Fibroblast of villous mesenchyme (primary cell): ENCODE measurements at places on chromosomes 3 and 15. TPM values are rescaled to one million over a fixed set of nuclear protein-coding genes. Genes with fewer than 3 reads are reported as not detected.
A peak's percentile ranks its signal among the peaks of the same experiment; 100 is the strongest.

Gene KBTBD12
- total RNA-seq, result not detected in 2 replicates

DNA sequence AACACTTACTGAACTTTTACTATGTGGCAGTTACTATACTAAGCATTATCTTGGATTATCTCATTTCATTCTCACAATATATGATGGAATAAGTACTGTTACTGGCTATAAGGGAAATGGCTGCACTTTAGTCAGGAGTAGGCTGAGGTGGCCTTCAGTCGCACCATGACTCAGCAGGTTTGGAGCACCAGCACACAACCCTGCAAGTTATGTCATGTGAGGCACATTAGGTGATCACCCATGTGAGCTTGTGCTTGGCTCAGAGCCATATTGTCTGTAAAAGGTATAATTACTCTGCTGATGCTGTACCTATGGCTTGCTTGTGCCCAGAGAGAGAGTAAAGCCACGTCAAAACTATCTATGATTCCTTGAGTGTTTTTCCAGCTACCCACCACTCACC, 54.1 kb upstream of the TIPARP start:
- DNase-seq, result no peak

GRCh38 chr15:90386221-90386620, 1.8 kb upstream of the IQGAP1 start:
- no peak for DNase-seq

Gene ACOX2
- total RNA-seq, result 12.1 and 13.9 TPM in 2 replicates

- DNase-seq, result no peak
These were observed 11.1 kb upstream of the TSPAN3 start for GRCh38 chr15:77081971-77082370.

Gene C3orf85
- not detected in 2 replicates for total RNA-seq

Gene CDCP1
- total RNA-seq, result 10.4 and 20.6 TPM in 2 replicates

DNA sequence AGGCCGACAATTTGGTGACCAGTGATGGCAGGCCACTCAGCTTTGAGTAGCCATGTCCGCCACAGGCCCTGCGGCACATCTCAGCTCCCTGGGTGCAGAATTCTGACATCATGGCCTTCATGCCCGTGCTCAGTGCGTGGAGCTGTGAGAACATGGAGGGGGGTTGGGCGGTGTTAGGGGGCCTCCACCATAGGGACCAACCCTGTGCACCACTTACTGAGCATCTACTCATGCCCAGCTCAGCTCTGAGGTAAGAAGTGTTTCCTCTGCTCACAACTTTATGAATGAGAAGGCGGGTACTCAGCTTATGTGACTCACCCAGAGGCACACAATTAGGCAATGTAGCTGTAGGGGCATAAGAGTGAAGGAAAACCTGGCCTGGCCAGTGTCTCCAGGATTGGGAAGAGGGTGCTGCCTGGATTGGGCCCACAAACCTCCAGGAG, 10.5 kb downstream of the ACOX2 start:
- DNase-seq, result peak; percentile 89

DNA sequence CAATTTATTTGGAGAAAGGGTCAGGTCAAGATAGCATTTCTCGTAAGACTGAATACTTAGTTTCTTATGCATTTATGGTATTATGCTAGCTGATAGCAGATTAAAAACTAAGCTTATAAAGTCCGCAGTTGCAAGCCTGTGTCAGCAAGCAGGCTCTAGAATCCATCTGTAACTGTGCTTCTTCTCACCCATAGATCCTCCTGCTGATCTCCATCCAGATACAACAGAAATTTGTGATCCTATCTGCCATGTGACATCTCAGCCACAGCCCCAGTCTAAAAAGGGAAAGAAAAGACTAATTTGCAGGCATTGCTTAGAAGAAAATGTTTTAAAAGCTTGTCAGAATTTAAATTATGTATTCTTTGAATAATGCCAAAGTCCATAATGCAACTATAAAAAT, 265.4 kb upstream of the CCDC54 start:
- DNase-seq, result no peak

DNA sequence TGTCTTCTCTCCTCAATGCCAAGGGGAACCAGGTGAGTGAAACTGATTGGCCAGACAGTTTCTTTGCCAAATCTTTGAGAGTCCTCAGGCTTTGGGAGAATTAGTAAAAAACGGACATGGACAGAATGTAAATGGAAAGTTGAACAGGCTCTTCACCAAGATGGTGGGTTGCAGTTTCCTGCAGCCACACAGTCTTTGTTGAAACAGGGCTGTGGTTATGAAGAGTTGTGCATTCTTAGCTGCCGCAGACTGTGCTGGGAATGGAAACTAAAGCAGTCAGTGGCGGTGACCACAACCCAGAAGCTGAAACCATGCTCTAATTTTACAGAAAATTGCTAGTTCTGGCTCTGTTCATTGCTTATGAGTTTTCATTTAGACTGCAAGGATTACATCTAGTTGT, 42.1 kb upstream of the TASOR start:
- no peak for DNase-seq

GRCh38 chr3:48614044-48614443, 4.6 kb upstream of the UQCRC1 start:
- peak; percentile 92 for DNase-seq

- peak; percentile 67 for DNase-seq
These were observed 794.8 kb downstream of the MCTP2 start for GRCh38 chr15:95025924-95026728.

GRCh38 chr3:195207731-195208130, 63.2 kb downstream of the XXYLT1 start:
- DNase-seq, result no peak

DNA sequence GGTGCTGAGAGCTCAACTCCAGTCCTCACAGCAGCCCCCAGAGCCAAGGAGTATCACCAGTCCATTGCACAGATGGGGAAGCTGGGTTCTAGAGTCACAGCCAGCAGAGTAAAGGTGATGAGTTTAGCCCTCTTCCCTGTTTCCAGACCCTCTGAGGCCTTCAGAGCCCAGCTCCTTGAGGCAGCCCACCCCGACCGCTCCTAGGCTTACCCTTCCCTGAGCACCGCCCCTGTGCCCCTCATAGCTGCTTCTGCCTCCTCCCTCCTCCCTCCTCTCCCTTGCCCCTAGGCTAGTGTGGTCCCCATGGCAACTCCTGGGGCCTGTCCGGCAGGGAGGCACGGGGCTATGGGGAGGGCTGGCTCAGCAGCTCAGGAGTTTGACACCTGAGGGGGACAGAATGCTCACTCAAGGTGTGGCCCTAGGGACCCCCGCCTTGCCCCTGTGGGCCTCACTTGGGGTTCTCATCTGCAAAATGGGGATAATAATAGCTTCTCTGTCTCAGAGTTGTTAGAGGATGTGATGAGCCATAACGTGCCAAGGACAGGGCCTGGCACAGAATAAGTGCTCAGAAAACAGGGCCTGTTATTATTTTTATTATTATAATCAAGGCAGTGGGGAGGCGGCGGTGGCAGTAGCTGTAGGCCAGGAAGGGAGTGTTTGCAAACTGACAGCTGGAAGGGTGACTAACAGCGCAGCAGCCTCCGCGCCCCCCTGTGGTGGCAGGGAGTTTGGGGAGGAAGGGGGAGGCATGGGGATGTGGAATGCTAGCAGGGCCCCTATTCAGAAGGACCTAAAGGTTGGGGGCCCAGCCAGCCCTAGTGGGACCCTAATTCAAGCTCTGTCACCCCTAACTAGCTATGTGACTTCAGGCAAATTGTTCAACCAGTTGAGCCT, 11.5 kb downstream of the CSK start:
- DNase-seq, result no peak

GRCh38 chr3:167166012-167166411, 214.1 kb downstream of the ZBBX start:
- no peak for DNase-seq

Gene TPM1
- total RNA-seq, result 2,255 and 2,551 TPM in 2 replicates
